ENCODE measurements at places on chromosomes 11 and 22.
A peak's percentile ranks its signal among the peaks of the same experiment; 100 is the strongest.

GRCh38 chr11:35029979-35030682 is 108.8 kb upstream of the CD44 start:
- peak; percentile 76 for DNase-seq

- no peak for DNase-seq
Measured at GRCh38 chr11:35377262-35377661, 42.1 kb downstream of the SLC1A2 start.

GRCh38 chr11:20249378-20249777 is 89.1 kb upstream of the DBX1 start:
- no peak for DNase-seq

DNA sequence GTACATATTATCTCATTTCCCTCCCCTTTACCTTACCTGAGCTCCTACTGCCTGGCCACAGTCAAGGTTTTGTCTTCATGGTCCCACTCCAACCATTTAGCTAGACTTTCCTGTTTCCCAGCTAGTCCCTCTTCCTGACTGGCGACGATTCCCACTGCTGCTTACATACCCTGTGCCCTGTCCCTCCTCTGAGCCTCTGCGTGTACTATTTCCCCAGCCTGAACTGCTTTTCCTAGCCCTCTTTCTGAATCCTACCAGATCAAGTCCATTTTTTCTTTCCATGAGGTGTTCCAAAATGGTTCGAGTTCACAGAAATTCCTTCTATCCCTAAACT is 23.4 kb downstream of the MRPL16 start:
- no peak for DNase-seq

DNA sequence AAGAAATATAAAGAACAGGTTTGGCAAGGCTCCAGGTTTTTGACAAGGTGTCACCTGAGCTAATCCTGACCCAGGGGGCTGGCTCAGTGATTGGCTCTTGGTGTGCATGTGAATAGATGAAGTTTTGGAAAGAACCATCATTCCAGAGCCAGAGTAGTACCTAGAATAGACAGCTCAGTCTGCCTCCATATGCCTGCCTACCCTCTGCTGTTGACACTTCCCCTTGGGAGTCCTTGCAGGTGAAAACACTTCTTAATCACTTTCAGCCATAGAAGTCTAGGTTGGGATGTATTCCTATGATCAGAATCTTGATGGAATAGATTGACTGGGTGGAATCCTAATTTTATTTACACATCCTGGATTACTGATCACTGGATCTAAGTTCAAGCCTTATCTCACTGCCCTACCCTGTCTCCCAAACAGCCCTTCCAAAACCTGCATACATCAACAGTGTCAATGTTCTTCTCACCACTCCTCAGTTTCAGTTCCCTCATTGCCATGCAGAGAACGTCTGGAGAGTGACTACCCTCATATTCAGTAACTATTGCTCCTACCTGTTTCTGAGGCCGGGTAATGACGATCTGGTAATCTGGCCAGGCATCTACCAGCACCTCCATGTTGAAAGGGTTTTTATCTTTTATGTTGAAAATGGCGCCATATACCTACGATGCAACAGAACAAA is 6.7 kb downstream of the GLYATL2 start:
- DNase-seq, result no peak

DNA sequence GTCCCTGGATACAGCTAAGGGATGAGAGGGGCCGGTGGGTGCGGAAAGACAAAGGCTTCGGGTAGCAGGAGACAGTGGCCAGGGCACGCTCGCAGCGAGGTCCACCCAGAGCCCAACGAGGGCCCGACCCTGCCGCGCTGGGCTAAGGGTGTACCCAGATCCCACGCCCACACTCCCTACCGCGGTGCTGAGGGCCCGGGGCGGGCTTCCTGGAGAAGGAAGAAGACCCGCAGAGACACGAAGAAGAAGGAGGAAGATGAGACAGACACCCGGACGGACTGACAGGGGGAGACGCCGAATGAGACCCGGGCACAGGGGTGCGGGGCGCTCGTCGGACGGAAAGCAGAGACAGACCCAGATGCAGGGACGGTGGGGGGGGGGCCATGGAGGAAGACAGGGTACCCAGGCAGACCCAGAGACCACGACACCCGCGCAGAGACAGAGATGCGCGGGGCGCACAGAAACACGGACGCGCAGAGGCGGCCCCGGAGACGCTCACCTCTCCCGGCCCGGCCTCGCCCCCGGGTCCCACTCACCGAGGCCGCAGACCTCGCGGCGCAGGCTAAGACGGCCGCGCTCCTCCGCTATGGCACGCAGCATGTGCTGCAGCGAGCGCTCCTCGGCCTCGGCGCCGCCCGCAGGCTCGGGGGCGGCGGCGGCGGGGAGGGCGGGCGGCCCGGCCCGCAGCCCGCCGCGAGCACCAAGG is 437 bp downstream of the KIAA0930 start:
- DNase-seq, result peak; percentile 34

DNA sequence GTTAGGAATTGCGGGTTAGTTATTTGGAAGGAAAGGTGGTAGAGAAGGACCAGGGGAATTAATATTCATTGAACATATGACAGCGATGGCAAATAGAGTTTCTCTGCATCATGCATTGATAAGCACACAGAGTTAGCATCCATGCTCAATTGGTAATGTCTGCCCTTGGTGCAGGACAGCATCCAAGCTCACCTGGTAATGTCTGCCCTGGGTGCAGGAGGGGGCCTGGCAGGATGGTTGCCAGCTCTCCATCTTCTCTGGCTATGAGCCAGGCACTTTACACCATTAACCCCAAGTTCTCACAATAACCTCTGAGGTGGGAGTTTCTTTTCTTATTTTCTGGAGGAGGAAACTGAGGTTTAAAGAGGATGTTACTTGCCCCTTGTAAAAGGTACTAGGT is 50.4 kb upstream of the RBFOX2 start:
- DNase-seq, result no peak

- no peak for DNase-seq
Measured at GRCh38 chr22:49243335-49243734, 584.3 kb downstream of the BRD1 start.

GRCh38 chr22:46446799-46447198 is 90.6 kb downstream of the CELSR1 start:
- no peak for DNase-seq

All from EL (cell line).